Activated T-cell treated with anti-CD3 and anti-CD28 coated beads for 24 hours (primary cell): ENCODE measurements at places on chromosomes 2 and 18.

GRCh38 chr2:197268786-197269584, 41.6 kb downstream of the ANKRD44 start:
- no peak for DNase-seq

GRCh38 chr2:27185331-27186026, 26.4 kb upstream of the ATRAID start:
- DNase-seq = no peak

GRCh38 chr18:76476665-76477561, 18.1 kb downstream of the ZNF516 start:
- no peak for DNase-seq

- no peak for DNase-seq
Observed at GRCh38 chr2:36857713-36858112, 108.6 kb downstream of the STRN start.

- no peak for DNase-seq
Observed at GRCh38 chr2:102081243-102081522, 61.4 kb upstream of the IL1R1 start.

DNA sequence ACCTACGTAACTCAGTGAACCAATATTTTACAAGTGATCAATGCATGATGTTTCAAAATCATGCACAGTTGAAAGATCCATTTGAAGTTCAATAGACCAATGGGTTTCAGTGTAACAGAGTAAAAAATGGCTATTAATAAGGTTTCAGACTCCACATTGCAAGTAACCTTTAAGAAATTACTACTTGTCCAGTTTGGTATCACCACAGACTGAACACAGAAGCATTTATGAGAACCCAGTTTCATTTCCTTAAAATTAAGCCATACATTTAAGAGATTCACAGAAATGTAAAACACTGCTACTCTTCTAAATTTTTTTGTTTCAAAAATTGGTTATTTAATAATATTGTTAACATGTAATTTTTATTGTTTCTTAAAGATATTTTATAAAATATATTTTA, 98.9 kb upstream of the CHRNA1 start:
- no peak for DNase-seq

DNA sequence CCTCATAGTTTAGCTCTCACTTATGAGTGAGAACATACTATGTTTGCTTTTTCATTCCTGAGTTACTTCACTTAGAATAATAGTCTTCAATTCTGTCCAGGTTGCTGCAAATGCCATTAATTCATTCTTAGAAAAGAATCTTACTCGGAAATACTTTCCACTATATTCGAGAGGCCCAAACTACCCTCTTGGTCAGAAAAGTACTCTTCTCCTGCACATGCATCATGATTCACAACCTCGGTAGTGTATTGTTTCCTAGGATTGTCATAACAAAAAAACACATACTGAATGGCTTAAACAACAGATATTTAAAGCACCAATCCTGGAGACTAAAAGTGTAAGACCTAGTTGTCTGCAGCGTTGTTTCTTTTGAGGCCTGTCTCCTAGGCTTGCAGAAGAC, 364.0 kb upstream of the SLC14A2 start:
- no peak for DNase-seq

DNA sequence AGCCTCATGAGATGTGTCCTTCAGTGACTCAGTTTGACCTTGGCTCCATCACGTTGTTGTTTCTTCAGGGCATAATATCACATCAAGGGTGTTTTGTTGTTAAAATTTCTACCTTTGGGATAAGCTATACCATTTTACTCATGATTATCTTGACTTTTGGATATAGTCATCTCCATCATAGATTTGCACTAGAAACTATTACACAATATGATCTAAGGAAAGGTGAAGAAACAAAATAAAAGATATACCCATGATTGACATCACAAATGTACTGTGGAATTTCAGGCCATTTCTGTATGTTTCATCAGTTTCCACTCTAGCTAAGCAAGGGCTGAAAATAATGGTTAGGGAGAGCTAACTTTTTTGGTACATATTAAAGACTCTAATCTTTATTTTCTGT, 24.7 kb upstream of the FAM171B start:
- no peak for DNase-seq

GRCh38 chr2:64342195-64343099, 111.5 kb upstream of the LGALSL start:
- DNase-seq = no peak

- no peak for DNase-seq
Observed at GRCh38 chr18:54387631-54388030, 29.9 kb downstream of the C18orf54 start.

- DNase-seq = no peak
Observed at GRCh38 chr18:55607773-55608172, 19.8 kb upstream of the TCF4 start.

DNA sequence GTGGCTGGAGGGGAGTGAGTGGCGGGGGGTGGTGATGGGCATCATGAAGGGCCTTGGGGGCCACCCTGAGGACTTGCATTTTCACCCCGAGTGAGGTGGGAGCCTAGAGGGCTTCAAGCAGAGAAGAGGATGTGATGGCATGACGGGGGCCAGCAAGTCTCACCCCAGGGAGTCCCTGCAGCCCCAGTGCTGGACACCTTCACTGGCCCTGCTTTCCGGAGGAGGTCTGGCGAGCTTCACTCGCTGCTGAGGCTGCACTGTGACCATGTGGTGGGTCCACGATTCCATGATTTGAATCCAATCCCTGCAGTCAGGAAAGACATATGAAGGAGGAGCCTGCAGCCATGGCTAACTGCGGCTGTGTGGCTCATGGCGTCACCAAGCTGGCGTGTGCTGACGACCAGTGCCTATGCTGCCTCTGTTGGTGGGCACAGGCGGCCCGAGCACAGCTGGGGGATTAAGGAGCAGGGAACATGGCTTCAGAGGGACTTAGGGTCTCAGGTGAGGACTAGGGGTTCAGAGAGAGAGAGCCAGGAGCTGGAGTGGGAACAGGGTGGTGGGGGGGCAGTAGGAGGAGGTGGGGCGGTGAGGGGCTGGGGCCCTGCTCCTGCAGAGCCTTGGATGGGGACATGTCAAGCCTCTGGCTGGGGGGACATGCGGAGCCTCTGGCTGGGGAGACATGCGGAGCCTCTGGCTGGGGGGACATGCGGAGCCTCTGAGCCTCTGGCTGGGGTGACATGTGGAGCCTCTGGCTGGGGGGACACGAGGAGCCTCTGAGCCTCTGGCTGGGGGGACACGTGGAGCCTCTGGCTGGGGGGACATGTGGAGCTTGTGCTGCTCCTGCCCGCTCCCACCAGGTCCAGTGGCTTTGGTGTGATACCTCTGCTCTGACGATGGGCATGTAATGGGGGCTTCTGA, 3.6 kb downstream of the ZAP70 start:
- DNase-seq = no peak

DNA sequence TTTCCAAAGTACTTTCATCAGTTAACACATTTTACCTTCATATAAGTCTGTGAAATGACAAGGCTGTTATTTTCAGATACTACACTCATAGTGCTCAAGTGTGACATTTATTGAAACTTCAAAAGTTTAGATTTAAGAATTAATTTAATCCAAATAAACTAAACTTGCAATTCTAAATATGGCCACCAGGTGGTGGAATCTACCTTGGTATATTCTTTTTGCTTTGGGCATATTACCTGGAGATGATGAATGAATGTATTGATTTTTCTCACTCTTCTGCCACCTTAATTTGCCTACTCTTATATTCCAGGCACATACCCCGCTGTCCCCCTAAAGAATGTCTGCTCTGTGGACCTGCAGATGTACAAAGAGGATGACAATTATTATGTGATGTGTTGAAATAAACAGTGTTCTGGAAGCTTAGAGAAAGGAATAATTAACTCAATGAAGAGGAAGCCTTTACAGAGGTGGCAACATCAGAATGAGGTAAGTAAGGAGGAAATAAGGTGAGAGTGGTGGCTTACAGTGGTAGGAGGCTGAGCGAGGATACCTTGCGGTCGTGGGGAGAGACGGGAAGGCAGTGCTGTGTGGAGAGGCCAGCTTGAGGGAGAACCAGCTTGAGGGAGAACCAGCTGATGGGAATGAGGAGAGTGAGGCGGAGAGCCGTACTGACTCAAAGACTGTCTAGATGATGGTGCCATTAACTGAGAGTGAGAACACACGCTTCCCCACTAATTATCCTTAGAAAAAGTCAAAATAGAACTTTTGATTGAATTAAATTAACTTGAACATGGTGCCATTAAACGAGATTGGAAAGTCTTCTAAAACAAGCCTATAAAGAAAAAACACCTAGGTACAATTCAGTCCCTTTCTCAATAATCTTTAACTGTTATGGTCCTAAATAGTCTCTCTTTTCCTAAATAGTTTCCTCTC, 179.5 kb downstream of the CELF4 start:
- DNase-seq = no peak

DNA sequence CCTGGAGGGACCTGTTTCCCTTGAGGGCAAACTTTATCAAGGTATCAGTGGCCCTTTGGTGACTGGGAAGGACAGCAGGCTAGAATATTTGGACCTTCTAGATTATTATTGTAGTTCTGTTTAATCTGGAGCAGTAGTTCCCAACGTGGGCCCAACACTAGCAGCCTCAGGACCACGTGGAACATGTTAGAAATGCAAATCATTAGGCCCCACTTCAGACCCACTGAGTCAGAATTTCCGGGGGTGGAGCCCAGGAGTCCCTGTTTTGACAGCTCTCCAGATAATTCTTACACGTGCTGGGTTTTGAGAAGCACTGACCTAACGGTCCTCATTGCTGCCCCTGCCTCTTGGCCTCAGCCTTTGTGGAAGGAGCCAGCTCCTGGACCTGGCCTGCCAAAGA, 25.5 kb upstream of the DYNC2LI1 start:
- peak; percentile 14 for DNase-seq

- no peak for DNase-seq
Observed at GRCh38 chr18:10201659-10202058, 252.8 kb upstream of the APCDD1 start.

- DNase-seq = no peak
Observed at GRCh38 chr18:24227977-24228666, 89.3 kb downstream of the CABYR start.

DNA sequence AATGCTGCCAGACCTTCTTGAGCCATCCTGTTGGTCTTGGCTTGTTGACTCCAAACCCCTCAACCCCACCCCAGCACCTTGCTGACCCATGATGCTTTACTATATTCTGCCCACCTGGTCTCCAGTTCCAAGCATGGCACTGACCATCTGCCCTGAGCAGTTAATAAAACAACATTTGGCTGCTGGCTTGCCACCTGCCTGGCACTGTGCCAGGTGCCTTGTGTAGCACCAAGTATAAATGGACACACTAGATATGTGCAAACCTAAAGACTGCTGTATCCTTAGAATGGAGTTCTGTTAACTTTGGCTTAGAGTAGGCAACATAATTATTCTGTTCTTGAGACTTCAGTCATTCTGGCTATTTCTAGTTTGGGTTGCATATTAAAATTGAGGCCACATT, 91.4 kb downstream of the ACSL3 start:
- no peak for DNase-seq

DNA sequence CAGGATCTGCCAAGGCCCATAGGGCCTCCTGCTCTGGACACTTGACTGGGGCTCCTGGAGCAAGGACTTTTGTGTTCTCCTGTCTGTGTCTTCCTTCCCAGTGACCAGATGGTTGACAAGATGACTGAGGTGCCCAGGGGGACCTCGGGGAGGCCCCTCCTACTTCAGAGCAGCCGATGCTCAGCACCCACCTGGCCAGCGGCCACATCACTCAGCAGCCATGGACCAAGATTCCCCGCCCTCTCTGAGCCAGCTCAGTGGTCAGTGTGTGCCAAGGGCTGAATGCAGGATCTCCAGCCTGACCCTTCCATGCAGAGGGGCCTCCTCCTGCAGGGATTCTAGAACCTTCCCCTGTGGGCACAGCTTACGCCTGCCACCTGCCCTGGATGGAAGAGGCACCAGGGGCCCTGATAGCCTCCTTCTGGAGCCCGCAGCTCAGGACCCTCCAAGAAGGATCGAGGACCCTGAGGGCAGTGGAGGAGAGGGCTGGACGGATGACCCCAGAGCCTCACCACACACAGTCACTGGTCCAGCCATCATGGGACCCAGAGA, 87.4 kb upstream of the GPC1 start:
- no peak for DNase-seq

DNA sequence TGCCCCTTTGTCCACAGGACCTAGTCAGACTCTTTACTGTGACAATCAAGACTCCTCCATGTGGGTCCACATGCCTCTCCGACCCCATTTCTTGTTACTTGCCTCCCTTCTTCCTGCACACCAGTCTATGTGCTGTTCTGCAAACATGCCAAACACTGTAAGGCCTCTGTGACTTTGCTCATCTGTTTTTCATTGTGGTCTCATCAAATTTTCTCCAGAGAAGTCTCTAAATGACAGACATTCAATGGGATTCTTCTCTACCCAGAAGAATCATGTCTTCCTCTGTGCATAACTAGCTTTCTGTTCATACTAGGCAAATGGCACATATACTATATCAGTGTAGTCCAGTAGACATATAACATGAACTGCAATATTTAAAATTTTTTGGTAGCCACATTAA, 43.0 kb upstream of the KCNE4 start:
- no peak for DNase-seq

- no peak for DNase-seq
Observed at GRCh38 chr18:72630991-72631390, 86.8 kb upstream of the CBLN2 start.

- no peak for DNase-seq
Observed at GRCh38 chr18:8507361-8507760, 101.9 kb upstream of the RAB12 start.

DNA sequence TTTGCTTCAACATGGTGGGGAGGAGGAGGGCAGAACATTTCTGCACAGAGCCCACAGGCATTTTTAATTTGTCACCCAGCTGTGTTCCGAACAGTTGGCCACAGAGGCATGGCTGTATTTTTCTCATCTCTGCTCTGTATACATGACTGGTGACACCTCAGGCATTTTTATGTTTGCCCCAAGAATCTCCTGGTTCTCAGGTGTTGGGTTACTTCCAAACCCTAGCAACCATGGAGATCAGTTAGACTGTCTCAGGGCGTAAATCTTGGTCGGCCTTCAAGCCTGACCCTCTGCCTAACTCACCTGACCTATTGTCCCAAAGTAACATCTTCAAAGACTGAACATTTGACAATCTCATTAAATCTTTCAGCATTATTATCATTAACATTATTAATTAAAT, 100.0 kb downstream of the ABCA12 start:
- DNase-seq = no peak

- no peak for DNase-seq
Observed at GRCh38 chr2:118705032-118705431, 142.4 kb downstream of the EN1 start.

DNA sequence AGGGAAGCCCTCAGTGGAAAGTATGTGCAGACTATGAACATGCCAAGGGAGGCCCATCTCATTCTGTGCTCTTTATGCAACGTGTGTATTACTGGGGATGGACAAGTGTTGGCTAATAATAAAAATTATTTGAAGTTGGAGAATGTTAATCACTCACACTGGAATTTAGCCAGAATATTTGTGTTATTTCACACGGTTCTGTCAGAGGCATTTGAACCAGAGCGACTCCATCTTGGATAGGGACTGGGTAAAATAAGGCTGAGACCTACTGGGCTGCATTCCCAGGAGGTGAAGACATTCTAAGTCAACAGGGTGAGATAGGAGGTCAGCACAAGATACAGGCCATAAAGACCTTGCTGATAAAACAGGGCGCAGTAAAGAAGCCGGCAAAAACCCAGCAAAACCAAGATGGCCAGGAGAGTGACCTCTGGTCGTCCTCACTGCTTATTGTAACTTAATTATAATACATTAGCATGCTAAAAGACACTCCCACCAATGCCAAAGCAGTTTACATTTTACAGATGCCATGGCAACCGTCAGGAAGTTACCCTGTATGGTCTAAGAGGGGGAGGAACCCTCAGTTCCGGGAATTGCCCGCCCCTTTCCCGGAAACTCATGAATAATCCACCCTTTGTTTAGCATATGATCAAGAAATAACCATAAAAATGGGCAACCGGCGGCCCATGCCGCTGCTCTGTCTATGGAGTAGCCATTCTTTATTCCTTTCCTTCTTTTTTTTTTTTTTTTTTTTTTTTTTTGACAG, 2.6 kb upstream of the FZD5 start:
- no peak for DNase-seq
